ENCODE measurements at places on chromosomes 7 and 10.

DNA sequence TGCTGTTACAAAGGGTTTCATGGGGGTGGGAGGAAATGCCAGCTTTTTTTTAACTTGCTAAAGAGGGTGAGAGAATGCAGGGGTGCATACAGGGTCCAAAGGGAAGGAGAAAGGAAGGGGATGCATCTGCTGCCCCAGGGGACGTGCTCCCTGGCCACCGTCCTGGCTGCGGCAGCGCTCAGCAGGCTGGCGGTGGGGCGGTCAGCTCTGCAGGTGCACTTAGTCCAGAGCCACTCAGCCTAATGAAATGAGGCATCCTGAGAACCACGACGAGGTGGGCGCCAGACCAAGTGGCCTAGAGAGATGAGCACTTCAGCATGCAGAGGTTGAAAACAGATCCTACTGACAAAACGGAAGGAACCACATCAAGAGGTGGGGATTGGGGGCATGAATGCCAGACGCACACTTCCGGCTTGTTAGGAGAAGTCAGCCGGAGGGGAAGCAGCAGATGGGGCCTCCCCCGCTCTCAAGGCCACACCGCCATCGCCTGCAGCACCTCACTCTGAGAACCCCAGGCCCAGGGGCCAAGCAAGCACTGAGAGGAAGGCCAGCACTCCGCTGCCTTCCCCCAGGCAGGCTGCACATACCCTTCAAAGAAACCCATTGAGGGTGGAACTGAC is 94.5 kb downstream of the MAD1L1 start:
- no peak for DNase-seq

GRCh38 chr7:93559639-93560491 is 14.7 kb downstream of the CALCR start:
- DNase-seq = no peak

GRCh38 chr7:1175967-1176851 is 16.2 kb upstream of the ZFAND2A start:
- peak; percentile 80 for DNase-seq

DNA sequence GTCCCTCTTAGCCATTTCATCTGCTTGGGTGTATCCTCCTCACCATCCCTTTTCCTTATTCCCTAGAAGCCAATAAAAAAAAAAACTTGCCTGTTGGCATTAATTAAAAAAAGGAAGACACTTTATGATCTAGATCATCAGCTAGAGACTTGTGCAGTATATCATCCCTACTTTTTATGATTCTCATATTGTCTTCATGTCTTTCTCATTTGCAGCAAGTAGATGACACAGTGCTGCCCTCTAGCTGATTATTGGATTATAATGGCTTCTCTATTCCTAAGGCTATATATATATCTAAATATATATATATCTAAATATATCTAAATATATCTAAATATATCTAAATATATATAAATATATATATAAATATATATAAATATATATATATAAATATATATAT is 272.4 kb upstream of the LRGUK start:
- DNase-seq = peak; percentile 73

DNA sequence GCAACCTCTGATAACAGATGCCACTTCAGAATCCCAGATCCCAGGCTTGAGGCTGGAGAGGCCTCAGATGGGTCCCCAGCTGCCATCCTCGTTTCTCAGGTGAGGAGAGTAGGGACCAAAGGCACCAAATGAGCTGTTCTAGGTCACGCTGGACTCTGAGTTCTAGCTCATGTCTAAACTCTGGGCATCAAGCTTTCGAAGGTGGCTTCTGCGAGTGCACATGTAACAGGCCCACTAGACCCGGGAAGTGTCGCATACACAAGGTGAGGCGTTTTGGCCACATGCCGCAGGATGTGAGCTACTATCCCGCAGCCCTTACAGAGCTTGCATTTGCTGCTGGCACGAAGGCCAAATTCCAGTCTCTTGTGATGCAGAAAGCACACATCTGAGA is 355.1 kb upstream of the SHH start:
- no peak for DNase-seq

DNA sequence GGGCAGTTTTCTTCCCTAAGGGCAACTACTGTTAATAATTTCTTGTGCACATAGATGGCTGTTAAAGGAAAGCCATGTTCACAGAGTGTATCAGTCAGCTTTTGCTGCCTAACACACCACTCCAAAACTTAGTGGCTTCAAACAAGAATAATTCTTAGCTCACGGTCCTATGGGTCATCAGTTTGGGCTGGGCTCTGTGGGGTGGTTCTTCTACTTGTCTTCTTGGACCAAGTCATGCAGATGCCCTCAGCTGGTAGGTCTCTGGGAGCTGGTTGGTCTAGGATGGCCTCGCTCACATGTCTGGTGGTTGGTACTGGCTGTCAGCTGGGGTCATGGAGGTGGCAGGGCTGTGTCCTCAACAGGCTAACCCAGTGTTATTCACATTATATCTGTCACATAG is 39.6 kb downstream of the TBATA start:
- DNase-seq = no peak

GRCh38 chr10:95268438-95268837 is 22.4 kb downstream of the PDLIM1 start:
- DNase-seq = no peak

- no peak for DNase-seq
These were observed 296.2 kb downstream of the TCERG1L start for GRCh38 chr10:131015271-131015670.

DNA sequence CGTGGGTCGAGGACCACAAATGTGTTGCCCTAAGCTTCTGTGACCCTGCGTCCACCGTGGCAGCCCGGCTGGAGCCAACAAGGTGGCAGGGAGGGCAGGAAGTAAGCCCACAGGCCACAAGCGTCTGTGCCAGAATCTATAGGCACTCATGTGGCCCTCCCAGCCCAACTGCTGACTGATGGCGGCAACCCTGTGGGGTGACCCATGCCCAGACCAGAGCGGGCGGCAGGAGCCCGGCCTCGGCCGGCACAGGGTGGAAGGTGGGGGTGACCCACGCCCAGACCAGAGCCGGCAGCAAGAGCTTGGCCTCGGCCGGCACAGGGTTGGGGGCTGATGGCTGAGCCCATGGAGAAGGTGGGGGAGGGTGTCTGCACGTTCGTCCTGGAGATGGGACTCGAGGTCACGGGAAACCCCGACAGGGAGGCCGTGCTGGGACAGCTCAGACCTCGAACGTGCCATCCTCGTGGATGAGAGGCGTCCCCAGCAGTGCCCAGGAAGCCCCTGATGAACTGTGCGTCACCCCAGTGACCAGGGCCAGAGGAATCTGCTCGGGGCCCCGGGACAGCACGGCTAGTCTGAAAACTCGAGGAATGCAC is 181.0 kb downstream of the ELFN1 start:
- no peak for DNase-seq

GRCh38 chr10:77328272-77328816 is 309.3 kb downstream of the KCNMA1 start:
- DNase-seq = peak; percentile 38

DNA sequence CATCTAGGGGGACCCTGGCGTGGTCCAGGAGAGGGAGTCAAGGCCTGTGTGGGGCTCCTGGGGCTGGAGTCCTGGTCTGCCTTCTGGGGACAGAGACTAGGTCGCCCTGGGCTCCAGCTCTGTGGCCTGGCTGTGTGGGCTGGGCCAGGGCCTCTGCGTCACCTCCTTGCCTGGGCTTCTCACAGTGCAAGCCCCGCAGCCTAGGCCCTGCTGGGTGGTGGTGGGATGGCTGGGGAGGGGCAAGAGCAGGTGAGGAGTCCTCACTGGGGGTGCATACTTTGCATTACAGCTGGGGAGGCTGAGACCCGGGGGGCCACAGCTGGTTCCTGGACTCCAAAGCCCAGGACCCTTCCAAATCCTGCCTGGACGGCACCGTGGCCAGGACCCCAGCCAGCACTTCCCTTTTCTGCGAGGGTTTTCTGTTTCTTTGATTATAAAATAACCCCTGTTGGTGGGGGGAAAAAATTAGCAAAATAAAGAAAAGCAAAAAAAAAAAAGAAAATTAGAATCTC is 23.5 kb downstream of the PWWP2B start:
- no peak for DNase-seq

DNA sequence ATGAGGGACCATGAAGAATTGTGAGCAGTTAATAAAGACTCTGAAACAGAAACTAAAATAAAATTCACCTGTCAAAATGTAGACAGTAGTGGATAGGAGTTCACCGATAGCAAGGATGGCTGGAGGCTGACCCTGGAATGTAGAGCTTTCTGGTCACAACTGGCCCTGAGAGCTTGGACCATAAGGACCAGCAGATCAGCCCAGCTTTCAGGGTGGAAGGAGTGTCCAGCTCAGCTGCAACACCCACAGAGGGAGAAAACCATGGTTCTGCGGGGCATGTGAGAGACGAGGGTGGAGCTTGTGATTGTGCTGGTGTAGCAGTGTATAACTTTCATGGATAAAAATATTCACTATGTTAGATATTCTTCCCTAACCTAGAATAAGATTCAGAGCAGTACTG is 199.9 kb downstream of the KCND2 start:
- no peak for DNase-seq

DNA sequence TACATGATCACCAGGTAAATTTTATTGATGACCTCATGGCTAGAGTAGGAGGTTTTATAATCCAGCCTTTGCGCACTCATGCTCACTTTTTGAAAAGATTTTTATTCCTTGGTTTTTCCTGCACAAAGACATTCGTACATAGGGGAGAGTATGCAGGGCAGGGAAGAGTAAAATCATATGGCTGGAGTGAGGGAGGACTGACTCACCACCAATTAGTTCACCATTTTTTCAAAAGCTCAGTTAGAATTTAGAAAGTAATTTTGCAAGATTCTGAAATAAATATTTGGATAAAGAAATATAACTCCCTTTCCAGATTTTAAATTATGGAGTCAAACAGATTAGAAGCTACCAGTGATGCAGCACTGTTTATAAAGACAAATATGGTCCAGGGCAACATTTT is 111.9 kb downstream of the SEMA3D start:
- DNase-seq = no peak

- DNase-seq = no peak
These were observed 213.0 kb upstream of the PLXNA4 start for GRCh38 chr7:132789281-132789680.

GRCh38 chr10:60339757-60340156 is 49.9 kb downstream of the ANK3 start:
- DNase-seq = no peak

- no peak for DNase-seq
These were observed 45.8 kb downstream of the ERLIN1 start for GRCh38 chr10:100140070-100140469.

GRCh38 chr10:22655312-22655981 is 58.9 kb downstream of the PIP4K2A start:
- DNase-seq = no peak

DNA sequence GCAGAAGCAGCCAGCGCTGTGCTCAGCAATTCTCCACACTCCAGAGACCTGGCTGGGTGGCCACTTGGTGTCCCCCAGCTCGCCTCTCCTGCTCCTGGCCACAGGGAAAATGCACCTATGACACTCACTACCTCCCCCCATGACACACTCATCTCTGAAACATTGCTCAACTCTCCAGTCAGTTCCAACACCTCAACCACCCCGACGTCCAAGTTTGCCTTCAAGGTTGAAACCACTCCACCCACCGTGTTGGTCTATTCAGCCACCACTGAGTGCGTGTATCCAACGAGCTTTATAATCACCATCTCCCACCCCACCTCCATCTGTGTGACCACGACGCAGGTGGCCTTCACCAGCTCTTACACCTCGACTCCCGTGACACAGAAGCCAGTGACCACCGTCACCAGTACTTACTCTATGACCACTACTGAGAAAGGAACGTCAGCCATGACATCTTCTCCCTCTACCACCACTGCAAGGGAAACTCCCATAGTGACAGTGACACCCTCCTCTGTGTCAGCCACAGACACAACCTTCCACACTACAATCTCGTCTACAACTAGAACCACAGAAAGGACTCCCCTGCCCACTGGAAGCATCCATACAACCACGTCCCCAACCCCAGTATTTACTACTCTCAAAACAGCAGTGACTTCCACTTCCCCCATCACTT is 2.7 kb downstream of the MUC3A start:
- DNase-seq = no peak

DNA sequence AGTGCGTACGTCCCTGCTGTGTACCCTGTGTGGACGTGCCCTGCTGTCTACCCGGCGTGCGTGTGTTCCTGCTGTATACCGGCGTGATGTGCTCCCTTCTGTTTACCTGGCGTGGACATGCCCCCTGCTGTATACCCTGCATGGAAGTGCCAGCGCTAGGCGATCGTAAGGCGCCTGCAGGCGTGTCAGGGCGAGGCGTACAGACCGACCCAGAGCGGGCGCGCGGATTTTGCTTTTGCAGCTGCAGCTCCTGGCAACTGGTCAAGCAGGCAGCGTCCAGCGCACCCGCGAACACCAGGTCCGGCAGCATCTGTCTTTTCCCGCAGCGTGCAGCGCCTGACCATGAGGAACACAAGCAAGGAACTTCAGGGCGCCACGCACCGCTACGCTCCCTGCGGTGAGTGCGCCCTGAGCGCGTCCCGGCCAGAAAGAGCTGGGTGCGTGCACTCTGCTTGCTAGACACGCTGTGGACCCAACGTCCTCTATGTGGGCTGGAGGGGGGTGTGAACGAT is 680 bp downstream of the C7orf57 start:
- no peak for DNase-seq
